Neural cell (in vitro differentiated cells): ENCODE measurements at places on chromosomes 5 and 9. TPM values are rescaled to one million over a fixed set of nuclear protein-coding genes. Genes with fewer than 3 reads are reported as not detected.

Gene PCSK5
- 1.7 and 2.5 TPM in 2 replicates for polyA plus RNA-seq

Gene CDO1
- 168 and 201 TPM in 2 replicates for polyA plus RNA-seq

Gene INSL4
- polyA plus RNA-seq = not detected in 2 replicates

Gene CAPSL
- polyA plus RNA-seq = 2.3 TPM in 1 of 2 replicates, not detected in the other

Gene GPR150
- polyA plus RNA-seq = 0.22 TPM in 1 of 2 replicates, not detected in the other

Gene PNPLA7
- 0.72 and 0.84 TPM in 2 replicates for polyA plus RNA-seq
